ENCODE measurements at places on chromosomes 5 and 9.

- DNase-seq = no peak
Measured at GRCh38 chr5:32508806-32509805, 64.6 kb upstream of the ZFR start.

DNA sequence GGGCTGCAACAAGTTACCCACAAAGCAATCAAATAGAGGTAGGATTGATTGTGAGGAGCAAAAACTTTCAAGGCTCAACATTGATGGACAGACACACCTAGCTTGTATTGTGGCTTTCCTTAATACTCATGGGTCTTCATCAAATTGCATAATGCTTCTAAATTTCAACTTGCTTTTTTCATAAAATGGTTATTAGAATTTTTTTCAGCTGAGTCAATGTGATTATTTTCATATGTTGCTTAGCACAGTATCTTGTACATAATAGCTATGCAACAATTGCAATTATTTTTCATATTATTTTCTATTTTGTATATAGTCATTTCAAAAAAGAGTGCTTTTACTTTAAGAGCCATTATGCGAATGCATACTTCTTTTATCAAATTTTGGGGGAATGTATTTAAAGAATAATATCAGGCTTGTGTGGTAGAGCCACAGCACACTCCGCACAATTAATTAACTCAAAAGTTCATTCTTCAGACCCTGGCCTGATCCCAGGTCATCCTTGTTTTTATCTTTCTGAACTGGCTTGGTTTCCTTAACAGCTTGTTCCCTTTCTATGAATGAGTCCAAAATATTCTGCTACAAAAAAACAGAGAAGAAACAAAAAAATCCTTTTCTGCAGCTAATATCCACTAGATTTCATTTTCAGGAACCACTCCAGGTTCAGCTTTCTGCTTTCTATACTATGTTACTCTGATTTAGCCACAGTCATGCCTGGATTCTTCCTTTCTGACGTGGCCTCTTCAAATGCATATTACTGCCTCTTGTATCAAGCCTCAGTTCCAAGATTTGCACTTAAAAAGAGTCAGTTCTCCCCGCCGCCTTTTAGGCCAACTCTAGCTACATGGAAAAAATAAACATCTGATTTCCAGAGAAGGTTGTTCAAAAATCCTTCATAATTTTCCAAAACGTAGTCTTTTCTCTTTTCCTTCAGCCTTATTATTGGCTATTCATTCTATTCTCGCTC, 45.3 kb upstream of the CDH9 start:
- no peak for DNase-seq

DNA sequence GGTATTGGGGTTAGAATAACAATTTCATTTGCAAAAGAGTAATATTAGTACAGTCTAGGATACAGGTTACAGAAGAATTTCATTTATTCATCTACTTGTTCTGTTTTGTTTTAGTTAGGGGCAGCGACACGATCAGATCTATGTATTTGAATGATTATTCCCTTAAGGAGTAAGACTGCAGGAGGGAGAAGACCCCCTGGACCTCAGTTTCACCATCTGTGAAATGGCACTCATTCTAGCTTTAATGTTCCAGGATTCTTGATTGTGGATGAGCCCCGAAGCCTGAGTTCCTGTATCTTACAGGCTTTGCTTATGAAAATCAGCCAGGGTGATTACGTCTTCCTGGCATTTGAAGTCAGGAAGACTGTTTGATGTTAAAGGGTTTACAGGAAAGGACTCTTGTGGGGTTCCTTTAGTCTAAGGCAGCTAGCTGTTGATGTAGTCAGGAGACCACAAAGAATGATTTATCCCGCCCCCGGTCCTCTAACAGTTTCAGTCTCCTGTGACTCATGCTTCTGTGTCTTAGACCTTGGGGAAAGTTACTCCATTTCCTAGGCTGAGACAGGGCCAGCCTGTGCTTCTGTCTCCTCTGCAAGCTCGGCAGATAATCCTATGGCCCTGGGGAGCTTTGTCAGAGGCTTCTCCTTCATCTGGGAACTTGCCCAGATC, 11.5 kb downstream of the SMIM3 start:
- peak; percentile 26 for DNase-seq

GRCh38 chr9:115651461-115651860, 502.1 kb upstream of the PAPPA start:
- no peak for DNase-seq

DNA sequence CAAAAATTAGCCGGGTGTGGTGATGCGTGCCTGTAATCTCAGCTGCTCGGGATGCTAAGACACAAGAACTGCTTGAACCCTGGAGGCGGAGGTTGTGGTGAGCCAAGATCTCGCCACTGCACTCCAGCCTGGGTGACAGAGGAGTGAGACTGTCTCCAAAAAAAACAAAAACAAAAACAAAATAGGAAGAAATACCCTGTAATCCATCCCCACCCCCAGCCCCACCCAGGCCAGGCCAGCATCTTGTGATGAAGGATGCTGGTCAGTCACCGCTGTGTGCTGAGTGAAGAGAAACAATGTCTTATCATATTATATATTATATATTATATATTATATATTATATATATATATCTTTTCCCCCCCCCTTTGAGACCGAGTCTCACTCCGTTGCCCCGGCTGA, 15.4 kb upstream of the CCIN start:
- no peak for DNase-seq

DNA sequence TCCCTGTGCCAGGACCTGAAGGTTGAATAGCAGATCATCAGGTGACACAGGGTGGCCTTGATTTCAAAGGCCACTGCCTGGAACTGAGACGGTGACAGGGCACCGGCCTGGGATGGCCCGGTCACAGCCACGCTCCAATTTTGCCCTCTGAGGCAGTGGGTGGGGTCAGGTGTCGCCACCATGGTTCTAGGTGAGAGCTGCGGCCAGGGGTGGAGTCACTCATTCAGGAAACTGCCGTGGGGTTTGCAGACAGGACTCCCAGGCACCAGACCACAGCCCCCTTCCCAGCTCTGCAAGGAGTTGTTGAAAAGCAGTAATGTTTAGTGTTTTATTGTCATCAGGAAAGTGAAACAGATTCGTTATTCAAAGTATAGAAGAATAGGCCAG, 17.3 kb upstream of the RNU6ATAC start:
- no peak for DNase-seq

GRCh38 chr9:114864471-114864870, 58.6 kb upstream of the TNFSF15 start:
- no peak for DNase-seq

GRCh38 chr9:26310294-26310693, 582.3 kb downstream of the CAAP1 start:
- DNase-seq = no peak

DNA sequence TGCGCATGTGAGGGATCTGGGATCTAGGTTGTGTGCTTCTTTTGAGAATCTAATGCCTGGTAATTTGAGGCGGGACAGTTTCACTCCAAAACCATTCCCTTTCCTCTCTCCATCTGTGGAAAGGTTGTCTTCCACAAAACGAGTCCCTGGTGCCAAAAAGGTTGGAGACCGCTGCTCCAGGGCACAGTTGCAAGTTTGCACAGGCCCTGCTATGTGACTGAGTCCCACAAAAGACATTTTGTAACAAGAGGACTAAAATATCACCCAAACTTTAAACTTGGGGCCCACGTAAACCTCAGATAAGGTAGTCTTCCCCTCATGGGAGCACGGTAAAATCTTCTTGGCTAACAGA, 5.8 kb upstream of the ZNF367 start:
- DNase-seq = no peak

DNA sequence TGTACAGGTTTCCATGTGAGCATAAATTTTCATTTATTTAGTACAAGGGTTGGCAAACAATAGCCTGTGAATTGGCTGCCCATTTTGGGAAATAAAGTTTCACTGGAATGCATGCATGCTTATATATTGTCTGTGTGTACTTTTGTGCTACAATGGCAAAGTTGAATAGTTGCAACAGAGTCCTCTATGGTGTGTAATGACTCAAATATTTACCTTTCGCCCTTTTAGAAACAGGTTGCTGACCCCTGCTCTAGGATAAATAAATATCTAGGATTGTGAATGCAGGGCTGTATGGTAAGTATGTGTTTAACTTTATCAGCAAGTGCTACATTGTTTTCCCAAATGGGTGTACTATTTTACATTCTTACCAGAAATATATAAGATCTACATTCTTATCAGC, 47.2 kb downstream of the XRCC4 start:
- DNase-seq = no peak

DNA sequence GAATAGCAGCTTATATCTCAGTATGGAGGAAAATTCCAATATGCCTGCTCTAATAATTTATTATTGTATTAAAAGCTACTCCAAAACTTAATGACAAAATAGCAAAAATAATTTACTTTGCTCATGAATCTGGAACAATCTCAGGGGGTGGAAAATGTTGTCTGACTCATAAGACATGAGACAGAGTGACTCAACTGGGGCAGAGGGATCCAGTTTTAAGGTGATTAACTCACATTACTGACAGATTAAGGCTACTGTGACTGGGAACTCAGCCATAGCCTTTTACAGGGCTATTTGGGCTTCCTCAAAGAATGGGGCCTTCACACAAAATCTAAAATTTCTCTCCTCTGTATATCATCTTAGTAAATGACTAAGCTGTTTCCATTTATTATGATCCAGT, 1172.9 kb downstream of the CDH12 start:
- DNase-seq = no peak

DNA sequence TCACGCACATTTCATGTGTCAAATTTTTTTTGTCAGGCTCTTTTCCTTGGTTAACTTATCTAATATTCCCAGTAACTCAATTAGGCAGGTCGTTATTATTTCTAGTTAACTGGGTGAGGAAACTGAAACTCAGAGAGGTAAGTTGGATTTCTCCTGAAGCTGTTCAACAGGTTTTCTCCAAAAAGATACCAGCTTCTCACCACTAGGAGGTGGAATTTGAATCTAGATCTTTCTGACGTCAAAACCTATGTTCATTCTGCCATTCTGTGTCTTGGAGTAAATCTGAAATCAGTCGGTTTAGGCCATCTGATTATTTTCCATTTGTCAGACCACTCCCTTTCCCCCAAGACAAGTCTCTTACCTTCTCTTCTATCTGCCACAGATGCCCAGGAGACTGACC, 572.9 kb downstream of the ACTL7B start:
- DNase-seq = no peak

DNA sequence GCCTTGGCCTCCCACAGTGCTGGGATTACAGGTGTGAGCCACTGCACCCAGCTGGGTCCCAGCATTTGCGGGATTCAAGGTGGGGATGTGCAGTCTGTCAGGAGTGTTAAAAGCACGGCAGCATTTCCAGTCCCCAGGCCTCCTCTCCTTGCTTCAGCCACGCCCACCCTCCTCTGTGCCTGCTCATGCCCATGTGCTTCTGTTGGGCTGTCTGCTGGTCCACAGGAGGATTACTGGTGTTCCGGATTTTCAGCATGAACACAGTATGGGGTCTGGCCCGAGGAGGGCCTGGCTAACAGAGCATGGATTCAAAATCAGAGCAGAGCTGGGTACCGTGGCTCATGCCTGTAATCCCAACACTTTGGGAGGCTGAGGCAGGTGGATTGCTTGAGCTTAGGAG, 5.5 kb downstream of the ARRDC1 start:
- no peak for DNase-seq

- no peak for DNase-seq
Measured at GRCh38 chr5:175434800-175435199, 9.2 kb downstream of the DRD1 start.

GRCh38 chr5:124604419-124604818, 142.0 kb downstream of the ZNF608 start:
- no peak for DNase-seq

DNA sequence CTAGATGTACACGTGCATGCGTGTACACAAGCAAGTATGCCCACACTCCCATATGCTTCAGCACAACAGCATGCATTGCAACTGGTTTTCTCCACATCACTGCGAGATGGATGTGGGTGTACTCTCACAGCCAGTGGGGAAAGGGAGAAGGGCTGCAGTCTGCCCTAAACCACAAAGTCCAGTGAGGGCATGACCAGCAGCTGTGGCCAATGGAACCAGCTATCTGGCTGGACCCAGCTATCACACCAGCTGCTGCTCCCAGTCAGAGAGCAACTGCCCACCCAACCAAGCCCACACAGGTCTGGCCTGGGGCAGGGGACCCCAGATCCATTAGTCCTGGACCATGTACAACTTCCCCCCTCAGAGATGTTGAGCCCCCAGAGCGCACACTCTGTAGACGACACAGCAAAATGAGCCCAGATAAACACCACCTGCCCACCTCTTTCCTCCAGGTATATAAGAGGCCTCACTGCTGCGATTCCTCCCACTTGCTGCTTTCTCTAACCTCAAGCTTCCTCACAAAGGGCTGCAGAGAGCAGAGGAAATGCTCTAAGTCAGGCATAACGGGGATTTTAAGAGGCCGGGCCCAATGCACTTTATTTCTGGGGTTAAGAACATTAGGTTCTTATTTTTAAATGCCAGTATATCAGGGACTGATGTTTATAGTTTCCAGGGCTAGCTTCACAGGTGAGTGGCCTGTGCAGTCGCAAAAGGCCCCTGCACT, 39.0 kb downstream of the SHB start:
- DNase-seq = no peak

DNA sequence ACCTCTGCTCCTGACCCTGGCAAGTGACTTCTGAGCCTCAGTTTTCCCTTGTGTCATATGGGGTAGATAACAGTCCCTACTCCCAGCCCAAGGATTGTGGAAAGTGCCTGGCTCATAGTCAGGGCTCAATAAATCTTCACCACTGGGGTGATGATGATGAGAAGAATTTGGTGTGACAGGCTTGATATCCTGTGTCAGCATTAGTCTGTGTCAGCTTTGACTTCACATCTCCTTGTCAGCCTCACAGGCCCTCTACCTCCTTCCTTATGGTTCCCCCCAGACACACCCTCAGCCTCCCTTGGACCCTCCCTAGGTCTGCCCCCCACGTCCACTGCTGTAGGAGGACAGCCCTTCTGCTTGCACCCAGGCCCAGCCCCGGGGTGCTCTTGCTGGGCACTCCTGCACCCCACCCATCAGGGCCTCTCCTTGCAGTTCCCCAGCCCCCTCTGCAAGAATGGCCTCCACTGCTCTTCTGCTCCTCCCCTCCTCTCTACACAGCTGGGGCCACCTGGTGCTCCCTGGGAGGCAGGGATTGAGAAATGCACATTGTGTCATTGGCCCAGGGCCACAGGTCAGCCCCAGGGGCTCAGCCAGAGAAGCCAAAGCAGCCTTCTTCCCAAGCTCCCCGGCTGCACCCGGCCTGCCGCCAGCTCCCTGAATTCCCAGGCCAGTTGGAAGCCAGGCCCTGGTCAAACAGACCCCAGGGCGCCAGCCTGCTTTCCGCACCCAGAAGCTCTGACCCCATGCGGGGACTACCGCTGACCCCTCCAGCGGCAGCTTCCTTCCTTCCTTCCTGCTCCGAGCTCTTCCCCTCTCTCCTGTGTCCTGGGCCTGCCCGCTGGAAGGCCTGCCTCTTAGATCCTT, 7.7 kb downstream of the FGFR4 start:
- DNase-seq = no peak

DNA sequence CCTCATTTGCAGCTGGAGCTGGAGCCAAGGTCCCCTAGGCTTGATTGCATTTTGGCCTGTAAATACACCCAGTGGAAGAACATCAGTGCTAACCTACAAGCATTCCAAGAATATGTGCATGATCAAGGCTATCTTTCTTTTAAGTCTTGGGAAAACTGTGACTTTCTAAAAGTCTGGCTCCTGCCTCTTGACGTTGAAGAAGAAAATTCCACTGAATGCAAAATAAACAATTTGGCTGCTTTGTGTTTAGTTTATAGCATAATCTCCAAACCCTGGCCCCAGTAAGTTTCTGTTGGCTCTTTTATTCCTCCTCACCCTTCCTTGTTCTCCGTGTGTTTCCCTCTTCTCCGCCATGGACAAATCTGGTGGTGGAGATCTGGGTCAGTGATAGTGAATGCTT, 109.3 kb upstream of the TLE1 start:
- DNase-seq = no peak
